ENCODE measurements at places on chromosomes 7 and 10.

DNA sequence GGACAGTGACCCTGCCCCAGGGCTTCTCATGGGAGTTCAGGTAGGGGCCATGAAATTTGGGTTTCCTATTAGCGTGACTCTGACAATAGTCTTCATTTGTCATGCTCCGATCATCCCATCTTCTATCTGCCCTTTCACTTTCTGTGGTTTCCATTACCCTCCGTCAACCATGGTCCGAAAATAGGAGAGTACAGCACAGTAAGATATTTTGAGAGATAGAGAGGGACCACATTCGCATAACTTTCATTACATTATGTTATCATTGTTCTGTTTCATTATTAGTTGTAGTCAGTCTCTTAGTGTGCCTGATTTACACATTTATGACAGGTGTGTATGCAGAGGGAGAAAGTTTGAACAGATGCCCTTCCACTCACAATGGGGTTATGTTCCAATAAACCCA lies 649.2 kb downstream of the SDK1 start:
- DNase-seq, result no peak

DNA sequence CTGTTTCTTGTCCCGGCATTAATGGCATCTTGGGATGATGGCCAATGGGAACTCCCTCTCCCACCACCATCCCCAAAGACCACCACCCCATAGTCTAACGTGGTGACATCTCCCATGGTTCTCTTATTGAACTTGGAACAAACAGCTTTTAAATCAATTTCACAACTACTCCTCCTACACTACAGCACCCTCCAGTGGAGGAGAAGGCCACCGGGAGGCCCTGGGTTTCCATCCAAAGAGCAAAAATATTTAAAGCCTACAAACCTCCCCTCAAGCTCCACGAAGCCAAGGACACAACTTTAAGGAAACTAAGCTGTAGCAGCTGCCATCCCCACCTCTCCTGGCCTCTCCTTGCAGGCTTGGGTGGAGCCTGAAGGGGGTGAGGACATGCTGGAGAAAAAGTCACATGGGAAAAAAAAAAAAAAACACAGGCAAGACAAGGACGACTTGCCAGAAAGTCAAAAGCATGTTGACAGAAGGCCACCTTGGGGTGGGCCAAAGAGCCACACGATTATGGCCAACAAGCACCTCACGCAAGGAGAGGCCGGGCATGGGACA lies 94.0 kb upstream of the LANCL2 start:
- no peak for DNase-seq

DNA sequence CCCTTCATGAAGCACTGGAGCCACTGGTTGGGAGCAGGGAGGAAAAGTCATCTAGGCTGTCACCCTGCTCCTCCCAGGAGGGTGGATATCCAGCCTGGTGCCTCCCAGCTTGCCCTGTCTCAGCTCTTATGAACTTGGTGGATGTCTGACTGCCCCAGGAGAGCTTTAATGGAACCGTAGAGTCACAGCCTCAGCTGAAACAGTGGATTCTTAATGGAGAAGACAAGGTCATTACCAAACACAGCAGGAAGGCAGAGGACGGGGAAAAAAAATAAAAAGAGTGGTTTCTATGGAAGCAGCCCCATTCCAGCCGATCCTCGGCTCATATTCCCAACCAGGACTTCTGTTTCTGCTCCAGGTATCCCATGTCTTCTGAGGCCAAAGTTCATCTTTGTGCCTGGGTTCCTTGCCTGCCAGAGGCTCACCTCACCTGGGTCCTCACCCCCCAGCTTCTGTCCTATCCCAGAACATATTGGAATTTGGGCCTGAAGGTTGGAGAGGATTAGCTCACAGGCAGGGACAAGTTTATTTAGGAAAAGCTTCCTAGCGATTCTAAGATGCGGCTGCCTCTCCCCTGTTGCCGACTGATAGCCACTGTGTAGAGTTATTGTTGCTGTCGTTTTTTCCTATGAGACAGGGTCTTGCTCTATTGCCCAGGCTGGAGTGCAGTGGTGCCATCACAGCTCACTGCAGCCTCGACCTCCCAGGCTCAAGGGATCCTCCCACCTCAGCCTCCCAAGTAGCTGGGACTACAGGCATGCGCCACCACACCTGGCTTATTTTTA lies 15.6 kb downstream of the CCL26 start:
- no peak for DNase-seq

GRCh38 chr10:130341356-130341755 lies 205.2 kb downstream of the GLRX3 start:
- no peak for DNase-seq

GRCh38 chr10:22379059-22379458 lies 33.8 kb downstream of the SPAG6 start:
- no peak for DNase-seq

DNA sequence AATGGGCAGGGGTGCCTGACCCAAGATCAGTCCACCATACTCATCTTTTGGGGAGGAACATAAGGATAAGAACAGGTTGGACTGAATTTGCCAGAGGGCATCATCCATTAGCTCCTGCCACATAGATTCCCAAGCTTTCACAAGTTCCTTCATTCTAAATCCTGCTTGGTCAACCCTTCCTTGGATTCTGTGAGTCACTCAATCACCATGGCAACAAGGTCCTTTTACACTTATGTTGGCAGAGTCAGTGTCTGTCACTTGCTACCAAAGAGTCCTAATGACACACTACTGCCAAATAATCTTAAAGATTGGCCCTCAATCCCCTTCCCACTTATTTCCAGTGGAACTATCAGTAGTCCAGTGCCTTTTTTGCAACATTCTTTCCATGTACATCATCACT lies 5.0 kb upstream of the LGI1 start:
- DNase-seq, result no peak

DNA sequence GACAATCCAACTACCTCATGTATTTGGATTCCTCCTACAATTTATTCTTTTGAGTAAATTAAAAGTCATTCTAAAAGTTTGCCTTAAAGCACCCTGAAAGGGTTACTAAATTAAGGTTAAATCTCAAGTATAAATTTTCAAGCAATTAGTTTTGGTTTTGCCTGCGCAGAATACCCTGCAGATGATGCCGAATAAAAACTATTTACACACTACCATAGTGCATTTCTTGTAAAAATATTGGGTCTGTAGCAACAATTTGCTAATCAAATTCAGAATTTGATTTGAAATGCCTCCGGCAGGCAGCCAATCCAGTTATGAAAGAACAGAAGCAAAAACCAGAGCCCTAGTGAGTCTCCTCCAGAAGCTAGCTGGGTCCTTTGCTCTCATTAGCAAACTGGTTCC lies 122.2 kb downstream of the TWIST1 start:
- no peak for DNase-seq

DNA sequence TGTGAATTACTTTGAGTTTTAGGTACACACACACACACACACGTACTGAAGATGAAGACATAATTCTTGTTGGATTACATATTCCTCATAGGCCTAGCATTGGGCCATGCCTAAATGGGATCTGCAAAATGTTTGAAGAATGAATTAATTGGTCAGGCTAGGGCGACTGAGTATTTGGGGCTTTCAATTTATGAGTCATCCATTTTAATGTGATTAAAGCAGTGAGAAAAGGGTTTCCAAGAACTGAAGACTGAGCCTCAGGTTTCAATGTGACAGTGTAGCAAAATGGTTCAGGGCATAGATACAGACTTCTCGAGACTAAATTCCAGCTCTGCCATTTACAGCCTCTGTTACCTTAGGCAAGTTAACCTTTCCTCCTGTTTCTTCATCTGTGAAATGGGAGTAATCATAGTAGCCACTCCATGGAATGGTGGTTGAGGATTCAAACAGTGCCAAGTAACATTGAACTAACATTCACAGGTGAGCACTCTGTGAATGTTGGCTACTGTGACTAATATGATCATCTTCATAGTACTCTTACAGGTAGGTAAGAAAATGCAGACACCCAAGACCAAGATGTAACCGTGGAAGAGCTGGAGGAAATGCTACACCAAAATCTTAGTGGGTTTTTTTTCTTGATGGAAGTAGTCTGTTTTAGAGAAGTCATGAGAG lies 7.6 kb downstream of the BPGM start:
- DNase-seq, result no peak

GRCh38 chr7:92698237-92698841 lies 108.1 kb upstream of the FAM133B start:
- no peak for DNase-seq

GRCh38 chr10:90650858-90651257 lies 207.0 kb downstream of the HTR7 start:
- DNase-seq, result no peak

DNA sequence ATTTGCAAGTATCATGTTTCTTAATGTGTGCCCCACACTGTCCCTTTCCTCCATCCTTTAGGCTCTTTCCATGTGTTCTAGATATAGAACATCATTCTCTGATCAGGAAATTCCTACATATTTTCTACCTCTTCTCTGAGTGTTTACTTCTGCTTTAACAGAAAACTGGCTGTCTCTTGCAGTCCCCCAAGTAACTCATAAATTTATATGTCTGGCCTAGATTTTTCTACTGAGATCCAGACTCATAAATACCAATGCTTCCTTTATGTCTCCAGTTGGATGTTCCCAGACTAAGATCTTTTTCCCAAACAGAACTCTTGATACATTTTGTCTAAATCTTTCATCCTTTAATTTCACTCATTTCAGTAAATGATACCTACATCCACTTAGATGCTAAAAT lies 181.8 kb downstream of the CDK14 start:
- DNase-seq, result no peak

GRCh38 chr7:127798023-127798422 lies 146.0 kb downstream of the SND1 start:
- no peak for DNase-seq

DNA sequence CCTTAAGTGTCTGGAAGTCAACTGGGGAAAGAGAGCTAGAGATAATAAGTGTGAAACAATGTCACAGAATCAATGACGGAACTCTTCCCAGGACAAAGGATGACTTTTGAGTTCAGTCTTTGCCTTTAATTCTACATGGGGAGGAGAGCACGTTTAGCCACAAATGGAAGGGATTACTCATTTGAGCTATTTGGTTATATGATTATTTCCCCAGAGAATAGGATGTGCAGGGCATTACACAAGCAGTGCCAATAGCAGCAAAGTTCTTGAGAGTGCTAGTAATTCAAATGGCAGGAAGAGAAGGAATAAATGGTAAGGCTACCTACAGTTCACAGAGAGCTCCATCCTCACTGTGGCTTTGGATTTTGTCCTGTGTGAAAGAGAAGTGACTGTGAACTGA lies 6.0 kb downstream of the EGFR start:
- DNase-seq, result no peak

DNA sequence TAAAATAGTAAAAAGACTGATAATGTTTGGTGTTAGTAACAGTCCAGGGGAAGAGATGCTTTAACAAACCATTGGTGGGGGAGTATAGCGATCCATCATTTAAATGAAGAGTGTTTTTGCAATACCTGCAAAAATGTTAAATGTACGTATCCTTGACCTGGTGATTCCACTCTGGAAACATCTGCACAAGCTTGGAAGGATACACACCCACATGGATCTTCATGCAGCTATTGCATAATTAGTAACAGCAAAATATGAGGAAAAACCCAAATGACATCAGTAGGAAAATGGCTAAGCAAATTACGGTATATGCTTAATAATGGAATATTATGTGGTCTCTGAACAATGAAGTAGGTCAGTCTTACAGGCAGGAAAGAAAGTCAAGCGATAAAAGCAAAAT lies 20.5 kb downstream of the WNT2 start:
- no peak for DNase-seq

GRCh38 chr7:151126491-151127137 lies 40.3 kb downstream of the AGAP3 start:
- no peak for DNase-seq

DNA sequence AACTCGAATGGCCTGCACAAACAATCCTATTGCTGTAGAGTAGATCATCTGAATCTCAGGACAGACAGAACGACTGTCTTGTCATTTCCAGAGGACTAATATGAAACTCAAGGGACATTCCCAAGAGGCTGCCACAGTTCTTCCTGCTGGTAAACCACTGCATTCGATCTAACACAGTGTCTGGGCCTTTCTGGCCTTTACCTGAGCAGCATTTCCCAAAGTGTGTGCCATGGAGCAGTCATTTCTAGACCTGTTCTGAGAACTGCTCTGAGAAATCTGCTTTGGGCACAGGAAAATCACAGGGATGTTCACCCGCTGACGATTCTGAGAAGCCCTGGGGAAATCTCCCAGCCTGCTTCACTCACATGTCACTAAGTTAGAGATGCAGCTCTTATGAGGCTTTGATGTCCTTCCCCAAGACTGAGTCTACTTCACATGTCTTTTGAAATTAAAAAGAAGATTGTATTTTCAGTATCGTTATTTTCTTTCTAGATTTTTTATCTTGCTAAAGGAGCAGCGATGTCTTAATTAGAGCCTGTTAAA lies 18.4 kb downstream of the GPNMB start:
- no peak for DNase-seq

- DNase-seq, result no peak
These were observed 4.1 kb downstream of the KLF6 start for GRCh38 chr10:3780771-3781467.

DNA sequence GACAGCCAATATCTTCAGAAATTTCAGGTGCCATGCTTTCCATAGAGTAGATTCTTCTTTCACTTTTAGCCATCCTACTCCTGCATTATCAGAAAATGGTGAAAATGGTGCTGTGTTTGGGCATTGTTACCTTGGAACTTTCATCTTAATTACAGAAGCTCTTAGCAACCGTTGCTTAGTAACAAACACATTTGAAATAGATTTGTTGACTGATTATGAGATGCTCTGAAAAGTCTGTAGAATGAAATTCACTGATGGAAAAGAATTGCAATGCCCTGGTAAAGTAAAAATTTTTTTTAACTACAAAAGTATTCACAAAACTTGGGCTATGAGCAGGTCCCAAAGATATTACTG lies 249.3 kb upstream of the NEBL start:
- no peak for DNase-seq

GRCh38 chr7:35869810-35870209 lies 69.0 kb downstream of the SEPTIN7 start:
- no peak for DNase-seq

DNA sequence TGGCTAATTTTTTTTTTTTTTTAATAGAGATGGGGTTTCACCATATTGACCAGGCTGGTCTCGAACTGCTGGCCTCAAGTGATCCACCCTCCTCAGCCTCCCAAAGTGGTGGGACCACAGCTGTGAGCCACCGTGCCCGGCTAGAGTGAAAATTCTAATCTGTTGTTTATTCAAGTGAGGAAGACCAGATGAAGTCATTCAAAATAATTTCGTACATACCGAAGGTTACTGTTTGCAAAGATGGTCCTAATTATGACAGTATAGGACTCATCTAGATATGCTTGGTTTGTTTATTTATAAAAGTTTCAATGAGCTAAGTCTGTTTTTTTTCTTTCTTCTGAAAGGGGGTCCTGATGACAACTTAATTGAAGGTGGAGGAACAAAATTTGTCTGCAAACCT lies 376.8 kb downstream of the EXOC4 start:
- DNase-seq, result no peak

DNA sequence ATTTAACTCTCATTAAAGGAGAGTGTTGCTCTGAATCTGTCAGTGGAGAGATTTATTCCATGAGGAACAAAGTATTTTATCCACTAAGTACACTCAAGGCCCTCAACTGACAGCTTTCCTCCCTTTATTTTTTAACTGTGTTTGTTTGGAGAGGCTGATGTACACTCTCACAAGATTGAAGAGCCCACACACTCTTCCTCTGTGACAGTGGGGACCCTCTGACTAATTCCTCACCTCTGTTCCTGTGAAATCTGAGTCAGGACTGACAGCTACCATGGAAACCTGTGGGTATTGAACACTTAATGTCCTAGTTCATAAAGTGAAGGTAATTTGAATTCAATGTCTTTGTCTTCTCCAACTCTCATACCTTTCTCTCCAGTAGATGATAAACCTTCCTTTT lies 189.8 kb upstream of the PITRM1 start:
- DNase-seq, result no peak

- no peak for DNase-seq
These were observed 2.5 kb downstream of the ADAMTS14 start for GRCh38 chr10:70674560-70675495.

GRCh38 chr7:155874411-155874810 lies 62.1 kb upstream of the SHH start:
- DNase-seq, result no peak

All from T-helper 22 cell (primary cell).